ENCODE measurements at places on chromosomes 11 and 22. TPM values are rescaled to one million over a fixed set of nuclear protein-coding genes. Genes with fewer than 3 reads are reported as not detected.

DNA sequence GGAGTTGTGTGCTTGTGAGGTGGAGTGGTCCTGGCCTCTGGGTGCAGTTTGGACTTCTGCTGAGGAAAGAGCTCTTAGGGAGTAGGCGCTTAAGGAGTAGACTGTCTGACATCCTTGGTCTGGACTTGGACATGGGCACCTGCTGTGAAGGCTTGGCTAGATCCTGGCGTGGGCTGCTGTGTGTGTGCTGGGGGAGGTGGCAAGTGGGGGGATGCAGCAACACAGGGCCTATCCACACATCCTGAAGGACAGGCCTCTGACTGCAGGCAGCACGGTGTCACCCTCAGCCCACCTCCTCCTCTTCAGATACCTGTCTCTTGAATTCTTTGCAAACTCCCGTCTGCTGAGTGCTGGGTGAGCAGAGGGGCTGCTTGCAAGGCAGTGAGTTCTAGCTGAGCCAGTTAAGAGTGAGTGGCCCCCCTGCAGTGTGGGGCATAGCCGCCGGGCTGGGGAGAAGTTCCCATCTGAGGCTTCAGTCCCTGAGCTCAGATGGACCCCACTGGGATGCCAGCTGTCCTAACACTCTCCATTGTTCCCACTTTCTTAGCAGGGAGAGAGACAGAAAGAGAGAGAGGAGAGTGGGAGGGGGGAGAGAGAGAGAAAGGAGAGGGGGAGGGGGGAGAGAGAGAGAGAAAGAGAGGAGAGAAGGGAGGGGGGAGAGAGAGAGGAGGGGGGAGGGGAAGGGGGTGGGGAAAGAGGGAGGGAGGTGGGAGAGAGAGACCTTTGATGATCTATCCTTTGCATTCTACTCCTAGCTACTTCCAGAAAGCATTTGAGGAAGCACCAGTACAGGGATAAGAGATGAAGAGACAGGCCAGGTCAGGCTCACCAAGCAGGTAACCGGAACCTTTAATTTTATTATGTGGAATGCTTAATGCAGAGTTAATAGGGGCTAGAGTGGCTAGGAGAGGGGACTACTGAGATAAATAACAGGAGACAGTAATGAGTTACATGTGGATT lies 12.6 kb downstream of the SOX10 start:
- DNase-seq = no peak

DNA sequence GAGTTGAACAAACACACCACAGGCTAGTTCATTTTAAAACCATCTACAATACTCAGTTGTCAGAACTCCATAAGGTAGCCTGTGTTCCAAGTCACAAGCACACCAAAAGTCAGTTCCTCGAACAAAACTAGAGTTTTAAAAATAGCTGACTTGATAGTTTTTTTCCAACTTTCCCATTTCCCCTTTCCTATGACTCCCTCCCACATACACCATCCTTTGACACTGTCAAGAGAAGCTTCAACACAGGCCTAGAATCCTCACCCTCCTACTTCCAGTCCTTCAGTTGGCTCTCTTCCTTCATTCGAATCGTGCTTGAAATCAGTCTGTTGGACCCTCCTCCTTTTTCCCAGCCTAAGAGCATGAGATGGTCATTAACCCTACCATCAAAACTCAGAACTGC lies 105.7 kb upstream of the AKIP1 start:
- DNase-seq = no peak

DNA sequence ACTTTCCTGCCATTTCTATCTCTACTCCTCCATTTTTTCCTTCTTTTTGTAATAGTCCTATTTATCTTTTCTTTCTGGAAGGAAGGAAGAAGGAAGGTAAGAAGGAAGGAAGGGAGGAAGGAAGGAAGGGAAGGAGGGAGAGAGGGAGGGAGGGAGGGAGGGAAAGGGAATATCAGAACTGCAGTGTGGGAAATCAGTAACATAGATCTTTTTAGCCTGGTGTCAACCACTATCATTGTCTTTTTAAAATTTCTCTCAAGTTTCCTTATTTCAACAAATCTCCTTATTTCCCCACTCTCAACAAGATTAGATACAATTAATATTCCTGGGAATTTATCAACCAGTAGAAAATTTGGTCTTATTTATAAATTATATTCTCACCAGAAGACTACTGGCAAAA lies 33.7 kb downstream of the OR52E1 start:
- DNase-seq = no peak

- no peak for DNase-seq
These were observed 1.3 kb upstream of the PHETA2 start for GRCh38 chr22:42072606-42073330.

The MRGPRE gene
- total RNA-seq = 0.72 TPM

DNA sequence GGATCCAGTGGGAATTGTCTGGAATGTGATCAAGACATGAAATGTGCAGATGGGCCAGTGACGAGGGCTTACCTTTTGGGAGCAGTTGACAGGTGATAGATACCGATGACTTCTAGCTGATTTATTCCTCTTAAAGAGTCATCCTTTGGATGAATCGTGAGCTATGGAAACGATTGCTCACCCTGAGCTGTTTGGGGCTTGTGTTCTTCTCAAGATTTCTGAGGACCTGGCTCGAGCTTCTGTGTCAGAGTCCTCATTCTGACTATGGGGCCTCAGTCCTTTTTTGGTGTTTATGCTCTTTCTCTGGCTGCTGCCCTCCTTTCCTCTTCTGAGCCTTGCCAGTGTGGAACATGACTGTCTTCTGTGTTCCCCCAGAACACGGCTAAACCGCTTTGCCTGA lies 11.9 kb upstream of the AMPD3 start:
- DNase-seq = no peak

DNA sequence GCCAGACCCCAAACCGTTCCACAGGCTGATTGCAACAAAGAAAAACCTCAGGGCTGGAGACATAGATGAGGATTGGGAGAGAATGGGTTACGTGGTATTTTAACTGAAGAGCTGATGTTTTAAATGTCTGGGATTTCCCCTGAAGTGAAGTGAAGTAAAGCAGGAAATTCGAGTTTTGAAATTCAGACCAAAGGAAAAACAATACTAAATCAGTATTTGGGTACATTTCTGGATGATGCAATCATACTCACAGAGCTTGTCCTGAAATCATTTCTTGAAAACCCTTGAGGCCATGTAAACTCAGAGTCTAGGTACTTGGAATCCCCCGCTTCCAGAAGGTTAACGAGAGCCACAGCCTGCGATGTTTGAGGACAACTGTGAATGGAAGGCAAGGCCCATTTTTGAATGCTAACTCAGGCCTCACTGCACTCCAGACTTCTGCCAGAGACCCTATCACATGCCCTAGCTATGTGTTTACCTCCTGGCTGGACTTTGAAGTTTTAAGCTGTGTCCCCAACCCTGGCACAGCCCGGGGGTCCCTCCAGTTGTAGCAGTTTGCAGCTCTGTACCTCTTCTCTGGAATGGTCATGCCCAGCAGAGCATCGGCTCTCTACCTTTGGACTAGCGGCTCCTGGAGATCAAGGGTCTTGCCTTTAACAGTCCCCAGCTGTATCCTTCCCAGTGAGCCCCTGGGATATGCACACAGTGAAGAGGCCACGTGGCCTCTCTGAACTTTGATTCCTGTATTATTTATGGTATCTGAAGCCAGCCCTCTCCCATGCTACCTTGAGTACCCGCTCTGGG lies 5.4 kb upstream of the FTH1 start:
- DNase-seq = no peak

GRCh38 chr11:57640068-57640800 lies 9.5 kb downstream of the YPEL4 start:
- DNase-seq = no peak

DNA sequence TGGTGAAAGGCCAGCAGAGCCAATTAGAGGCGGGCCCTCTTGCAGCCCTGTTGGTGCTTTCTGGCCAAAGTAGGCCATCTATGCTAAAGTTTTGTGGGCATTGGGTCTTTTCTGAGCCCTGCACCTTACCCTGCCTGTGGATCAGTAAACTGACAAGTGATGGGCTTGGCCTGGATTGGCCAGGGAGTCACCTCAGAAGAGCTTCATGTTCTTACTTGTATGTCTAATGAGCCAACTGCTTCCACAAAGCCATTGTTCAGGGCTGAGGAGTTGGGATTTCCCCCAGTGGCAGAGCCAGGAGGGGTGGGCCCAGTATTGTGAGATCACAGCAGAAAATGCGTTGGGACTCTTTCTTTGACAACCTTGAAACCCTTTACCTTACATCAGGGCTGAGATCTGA lies 90.4 kb downstream of the CWC15 start:
- no peak for DNase-seq

GRCh38 chr11:71067753-71068152 lies 184.6 kb downstream of the SHANK2 start:
- no peak for DNase-seq

DNA sequence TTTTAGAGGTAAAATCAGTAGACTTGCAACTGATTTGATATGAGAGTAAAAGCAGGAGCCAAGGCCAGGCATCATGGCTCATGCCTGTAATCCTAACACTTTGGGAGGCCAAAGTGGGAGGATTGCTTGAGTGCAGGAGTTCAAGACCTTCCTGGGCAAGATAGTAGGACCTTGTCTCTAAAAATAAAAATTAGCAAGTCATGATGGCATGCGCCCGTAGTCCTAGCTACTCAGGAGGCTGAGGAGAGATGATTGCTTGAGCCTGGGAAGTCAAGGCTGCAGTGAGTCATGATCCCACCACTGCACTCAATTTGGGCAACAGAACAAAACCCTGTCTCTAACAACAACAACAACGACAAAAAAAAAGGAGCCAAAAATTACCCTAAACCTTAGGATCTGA lies 13.5 kb downstream of the SGSM3 start:
- no peak for DNase-seq

- no peak for DNase-seq
These were observed 108.2 kb downstream of the PAX6 start for GRCh38 chr11:31702966-31703365.

GRCh38 chr11:114293201-114293711 lies 2.9 kb upstream of the NNMT start:
- no peak for DNase-seq

DNA sequence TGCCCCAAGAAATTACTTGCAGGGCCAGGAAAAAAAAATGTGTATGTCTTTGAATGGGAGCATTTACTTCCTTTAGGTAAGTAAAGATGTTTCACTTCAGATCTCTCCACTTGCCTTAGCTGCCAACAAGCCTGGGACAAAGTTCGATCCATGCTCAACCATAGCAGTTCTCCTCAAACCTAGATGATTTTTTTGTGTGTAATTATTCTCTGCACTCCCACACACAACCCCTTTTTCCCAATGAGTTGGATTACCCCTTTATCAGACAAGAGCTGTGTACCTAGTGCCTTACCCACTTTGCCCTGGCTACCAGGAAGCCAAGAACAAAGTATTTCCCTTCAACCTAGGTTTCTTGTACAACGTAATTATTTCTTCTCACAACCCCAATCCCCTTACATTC lies 35.6 kb downstream of the TPBGL start:
- no peak for DNase-seq

The TRPM5 gene
- not detected for total RNA-seq

GRCh38 chr11:28242596-28242995 lies 134.4 kb downstream of the METTL15 start:
- no peak for DNase-seq

DNA sequence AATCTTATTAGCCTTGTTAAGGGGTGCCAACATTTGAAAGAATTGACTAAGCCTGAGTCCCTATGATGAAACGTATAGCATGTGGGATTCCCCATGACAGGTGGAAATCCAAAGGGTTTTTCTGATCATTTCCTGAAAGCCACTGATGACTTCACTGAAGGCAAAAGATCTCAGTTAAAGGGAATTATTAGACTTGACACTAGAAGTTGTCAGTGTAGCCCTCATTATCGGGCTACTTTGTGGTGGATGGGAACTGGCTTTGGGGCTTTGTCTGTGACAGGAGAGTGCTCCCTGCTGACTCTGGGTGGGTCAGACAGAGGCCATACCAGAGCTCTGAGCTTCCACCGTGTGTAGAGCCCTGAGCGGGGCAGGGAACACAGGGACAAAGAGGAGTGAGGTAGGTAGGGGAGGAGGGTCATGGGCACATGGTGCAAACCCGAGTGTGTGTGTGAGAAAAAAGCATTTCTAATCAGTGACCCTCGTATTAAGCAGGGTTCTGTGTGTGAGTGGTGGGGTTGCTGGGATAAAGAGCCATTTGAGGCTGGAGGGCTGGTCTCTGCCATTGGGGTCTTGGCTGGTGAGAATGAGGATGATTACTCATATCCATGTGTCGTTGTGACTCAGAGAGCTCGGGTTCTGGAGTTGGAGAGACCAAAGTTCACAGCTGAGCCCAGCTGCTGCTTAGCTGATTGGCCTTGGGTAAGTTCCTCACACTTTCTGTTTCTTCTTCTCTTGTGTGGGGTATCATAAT lies 101.1 kb downstream of the GRIK4 start:
- DNase-seq = peak; percentile 19

The F2 gene
- total RNA-seq = not detected

DNA sequence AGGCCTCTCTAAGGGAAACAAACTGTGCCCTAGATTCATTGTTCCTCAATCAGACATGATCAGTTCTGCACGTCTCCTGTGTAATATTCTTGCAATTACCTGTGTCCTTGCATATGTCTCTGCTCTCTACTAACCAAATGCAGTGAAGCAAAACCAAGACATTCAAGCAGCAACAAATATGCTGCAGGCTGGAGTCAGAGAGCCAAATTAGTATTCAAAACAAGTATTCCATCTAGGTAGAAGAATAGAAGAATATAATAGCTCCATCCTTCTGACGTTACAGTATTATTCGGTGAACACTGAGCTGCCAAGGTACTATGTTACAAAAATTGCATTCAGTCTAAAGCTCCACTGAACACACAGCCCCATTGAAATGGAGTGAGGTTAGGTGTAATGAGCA lies 51.8 kb downstream of the SLN start:
- no peak for DNase-seq

DNA sequence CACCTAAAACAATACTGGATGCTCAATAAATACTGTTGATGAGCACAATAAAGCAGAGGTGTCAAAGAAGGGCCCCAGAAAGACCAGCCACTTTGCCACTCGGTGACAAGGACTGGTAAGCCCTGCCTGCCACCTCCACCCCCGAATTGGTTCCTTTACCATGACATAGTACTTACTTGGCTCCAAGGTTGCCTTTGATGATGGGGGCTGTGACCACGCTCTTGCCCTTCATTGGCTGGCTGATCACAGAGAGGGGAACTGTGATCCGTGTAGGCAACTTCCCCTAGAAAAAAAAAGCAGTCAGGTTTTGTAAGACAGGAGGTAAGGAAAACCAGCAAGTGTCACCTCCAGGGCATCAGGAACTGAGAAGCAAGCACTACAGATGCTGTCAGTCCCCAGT lies 29.7 kb downstream of the NFRKB start:
- DNase-seq = no peak

The HSPB2 gene
- total RNA-seq = 5.9 TPM

DNA sequence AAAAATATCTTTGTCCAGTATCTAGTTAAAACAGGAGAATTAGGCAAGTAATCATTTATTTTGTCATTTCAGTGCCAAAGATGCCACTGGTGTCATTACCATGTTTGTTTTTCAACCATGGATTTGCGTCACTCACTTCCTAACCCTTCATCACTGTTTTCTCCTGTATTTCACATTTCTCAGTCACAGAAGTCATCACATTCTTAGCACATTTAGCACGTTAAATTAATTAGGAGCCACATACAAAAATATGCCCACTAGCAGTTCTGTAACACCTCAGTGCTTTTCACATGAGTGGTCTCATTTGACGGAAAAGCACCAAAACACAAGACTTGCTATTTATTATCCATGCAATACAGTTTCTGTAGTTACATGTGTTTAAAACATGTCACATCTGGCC lies 546.0 kb downstream of the METTL15 start:
- no peak for DNase-seq

GRCh38 chr11:106625566-106625965 lies 392.7 kb downstream of the GUCY1A2 start:
- DNase-seq = no peak

Data from heart left ventricle (tissue), 16 donors.